ENCODE measurements at places on chromosomes 13 and 19.

GRCh38 chr13:77537289-77537919, 1.9 kb downstream of the SCEL start:
- no peak for DNase-seq

- DNase-seq, result no peak
These were observed 1.2 kb downstream of the SEMA6B start for GRCh38 chr19:4557971-4558941.

DNA sequence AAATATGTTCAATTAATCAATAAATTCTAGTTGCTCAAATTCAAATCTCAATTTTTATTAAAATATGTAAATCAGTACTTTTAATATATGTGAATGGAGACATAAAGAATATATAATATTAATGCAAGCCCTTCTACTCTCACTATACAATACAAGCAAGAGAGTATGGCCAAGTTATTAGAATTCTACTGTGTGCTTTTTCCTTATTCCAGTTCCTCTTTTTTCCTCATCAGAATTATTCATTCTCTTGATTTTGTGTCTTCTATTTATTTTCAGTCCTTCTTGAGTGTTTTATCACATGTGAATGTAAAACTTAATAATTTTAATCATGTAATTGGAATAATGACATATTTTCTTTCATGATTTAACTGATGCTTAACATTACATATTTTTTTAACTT, 276.8 kb downstream of the PCDH20 start:
- no peak for DNase-seq

GRCh38 chr13:34708566-34709313, 233.3 kb upstream of the NBEA start:
- peak; percentile 28 for DNase-seq

GRCh38 chr19:34994286-34994642, 5.9 kb upstream of the GRAMD1A start:
- DNase-seq, result no peak

DNA sequence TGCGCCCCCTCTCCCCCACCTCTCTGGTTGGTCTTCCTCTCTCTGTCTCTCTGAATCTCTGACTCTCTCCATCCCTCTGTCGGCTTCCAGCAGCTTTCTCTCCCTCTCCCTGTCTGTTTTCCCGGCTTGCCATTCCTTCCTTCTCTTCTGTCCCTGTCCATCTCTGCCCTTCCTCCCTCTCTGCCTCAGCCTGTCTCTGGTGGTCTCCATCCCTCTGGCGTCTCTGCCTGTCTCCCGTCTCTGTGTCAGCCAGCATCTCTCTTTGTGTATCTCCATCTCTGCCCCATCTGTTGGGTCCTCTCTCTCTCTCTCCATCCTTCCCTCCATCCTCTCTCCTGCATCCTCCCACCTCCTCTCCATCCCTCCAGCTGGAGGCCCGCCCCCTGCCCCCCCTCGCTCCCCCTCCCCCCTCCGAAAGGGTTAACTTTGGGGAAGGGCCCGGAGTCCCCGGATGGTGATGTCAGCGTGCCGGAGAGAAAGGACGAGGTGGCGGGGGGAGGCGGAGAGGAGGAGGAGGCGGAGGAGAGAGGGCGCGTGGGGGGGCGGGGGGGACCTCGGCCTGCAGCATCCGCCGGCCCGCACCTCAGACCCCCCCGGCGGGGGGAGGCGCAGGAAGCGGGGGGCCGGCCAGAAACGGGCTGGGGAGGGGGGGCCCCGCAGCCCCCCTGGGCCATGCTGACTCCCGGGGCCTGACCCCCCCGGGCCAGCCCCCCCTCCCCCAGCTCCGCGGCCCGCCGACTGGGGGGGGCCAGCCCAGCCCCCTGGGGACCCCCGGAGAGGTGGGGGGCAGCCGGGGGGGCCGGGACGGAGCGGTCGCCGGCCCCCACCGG, at the start of gene BRSK1:
Gene BRSK1 (plus strand): TSS at position 450 of the 830 bp plus-strand sequence. CDS start 446 bp downstream, outside the sequence.
- peak; percentile 73 for DNase-seq

- DNase-seq, result no peak
These were observed 125.7 kb downstream of the TNFRSF19 start for GRCh38 chr13:23695711-23696464.

- DNase-seq, result no peak
These were observed 124.2 kb upstream of the SERP2 start for GRCh38 chr13:44249431-44249836.

DNA sequence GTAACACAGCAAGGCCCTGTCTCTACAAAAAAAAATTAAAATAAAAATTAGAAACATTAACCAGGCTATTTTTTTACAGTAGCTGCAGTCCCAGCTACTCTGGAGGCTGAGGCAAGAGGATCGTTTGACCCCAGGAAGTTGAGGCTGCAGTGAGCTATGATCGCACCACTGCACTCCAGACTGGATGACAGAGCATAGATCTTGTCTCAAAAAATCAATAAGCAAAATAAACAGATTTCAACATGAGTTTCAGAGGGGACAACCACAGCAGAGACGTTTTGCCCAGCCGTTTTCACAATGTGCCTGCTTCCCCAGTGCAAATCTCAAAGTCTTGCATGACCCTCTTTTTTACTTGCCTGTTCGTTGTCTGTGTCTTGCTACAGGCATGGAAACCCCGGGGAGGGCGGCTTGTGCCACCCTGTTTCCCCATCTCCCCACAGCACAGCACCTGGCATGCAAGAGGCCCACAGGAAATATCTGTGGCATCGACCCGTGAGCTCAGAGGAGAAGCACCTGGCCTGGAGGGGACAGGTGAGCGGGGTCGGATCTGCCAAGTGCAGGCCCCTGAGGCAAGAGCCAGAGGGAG, 222.0 kb upstream of the ZNF507 start:
- no peak for DNase-seq

GRCh38 chr19:41144403-41144802, 30.2 kb downstream of the CYP2F1 start:
- peak; percentile 18 for DNase-seq

DNA sequence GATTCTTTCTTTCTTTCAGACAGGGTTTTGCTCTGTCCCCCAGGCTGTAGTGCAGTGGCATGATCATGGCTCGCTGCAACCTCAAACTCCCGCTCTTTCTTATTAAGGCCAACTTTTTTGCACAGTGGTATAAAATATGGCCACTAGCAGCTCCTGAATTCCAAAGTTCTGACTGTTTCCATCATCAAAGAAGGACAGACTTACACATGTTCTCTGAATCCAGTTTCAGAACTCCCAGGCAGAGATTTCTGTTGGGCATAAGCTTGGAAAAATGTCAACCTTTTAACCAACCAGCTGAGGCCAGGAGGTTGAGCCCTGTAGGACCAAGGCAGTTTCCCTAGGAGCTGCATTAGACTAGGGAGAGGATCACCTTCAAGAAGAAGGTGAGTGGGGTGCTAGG, 184.1 kb downstream of the HS6ST3 start:
- DNase-seq, result no peak

DNA sequence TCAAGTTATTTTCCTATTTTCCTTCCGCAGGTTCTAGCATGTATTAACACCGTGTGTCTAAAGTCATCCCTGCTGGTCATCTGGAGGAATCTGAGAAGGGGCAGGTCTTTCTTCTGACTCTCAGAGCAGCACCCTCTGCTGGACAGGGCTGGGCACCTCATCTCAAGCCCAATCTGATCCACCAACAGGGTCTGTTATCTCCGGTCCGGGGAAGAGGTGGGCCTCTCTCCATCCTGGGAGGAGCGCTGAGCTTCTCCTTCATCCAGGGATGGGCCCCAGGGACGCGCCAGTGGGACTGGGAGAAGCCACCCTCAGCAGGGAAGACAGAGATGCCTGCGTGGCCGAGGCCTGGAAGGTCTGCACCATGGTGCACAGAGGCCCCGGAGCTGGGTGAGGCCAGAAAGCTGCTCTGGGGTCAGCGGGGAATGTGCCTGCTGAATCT, 26.0 kb upstream of the ZNF331 start:
- peak; percentile 59 for DNase-seq

GRCh38 chr13:51097353-51098043, 13.6 kb downstream of the C13orf42 start:
- DNase-seq, result no peak

GRCh38 chr13:53068585-53069520, 40.2 kb downstream of the OLFM4 start:
- DNase-seq, result no peak

GRCh38 chr13:26628706-26629105, 71.2 kb downstream of the WASF3 start:
- DNase-seq, result no peak

- peak; percentile 55 for DNase-seq
These were observed 33.7 kb downstream of the VSTM1 start for GRCh38 chr19:54029930-54030490.

Measured in left kidney (tissue), 8 donors.